ENCODE measurements at places on chromosomes 1 and 21.

DNA sequence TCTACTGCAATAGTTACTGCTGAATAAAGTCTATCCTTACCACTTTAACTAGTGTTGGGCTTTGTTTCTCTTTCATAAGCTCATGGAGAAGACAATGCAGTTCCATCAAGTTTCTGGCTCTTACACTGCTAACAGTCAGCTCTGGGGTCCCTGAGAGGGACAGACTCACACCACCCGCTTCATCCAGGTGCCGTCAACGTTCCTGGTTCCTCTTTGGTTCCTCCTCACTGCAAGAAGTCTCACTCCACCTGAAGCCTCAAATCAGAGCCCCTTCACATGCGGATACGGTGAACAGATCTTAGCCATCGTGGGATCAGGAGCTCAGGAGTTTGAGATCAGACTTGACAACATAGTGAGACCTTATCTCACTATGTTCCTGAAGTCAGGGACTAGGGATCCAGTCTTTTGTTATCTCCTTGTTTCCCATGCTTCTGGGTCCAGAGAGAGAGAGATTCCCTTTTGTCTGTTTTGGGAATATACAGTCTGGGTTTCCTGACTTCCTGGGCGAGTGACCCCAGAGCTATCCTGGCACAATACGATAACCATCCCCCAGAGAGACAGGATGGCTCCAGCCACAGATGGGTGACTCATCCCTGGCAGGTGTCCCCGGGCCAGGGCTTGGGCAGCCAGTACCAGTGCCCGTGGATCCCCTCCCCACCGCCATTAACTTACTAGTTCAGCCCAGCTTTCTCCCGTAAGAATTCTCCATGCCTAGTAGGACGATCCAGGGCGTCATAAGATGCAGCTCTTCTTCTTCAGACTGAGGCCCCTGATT lies 14.3 kb upstream of the PCP4 start:
- no peak for DNase-seq

- no peak for DNase-seq
Observed at GRCh38 chr1:221775206-221775605, 33.3 kb upstream of the DUSP10 start.

GRCh38 chr21:35159881-35160280 lies 110.8 kb upstream of the RUNX1 start:
- peak; percentile 55 for DNase-seq

- DNase-seq: peak; percentile 57
Observed at GRCh38 chr1:19676438-19676922, 11.8 kb downstream of the HTR6 start.
